ENCODE measurements at places on chromosomes 3 and 15.

DNA sequence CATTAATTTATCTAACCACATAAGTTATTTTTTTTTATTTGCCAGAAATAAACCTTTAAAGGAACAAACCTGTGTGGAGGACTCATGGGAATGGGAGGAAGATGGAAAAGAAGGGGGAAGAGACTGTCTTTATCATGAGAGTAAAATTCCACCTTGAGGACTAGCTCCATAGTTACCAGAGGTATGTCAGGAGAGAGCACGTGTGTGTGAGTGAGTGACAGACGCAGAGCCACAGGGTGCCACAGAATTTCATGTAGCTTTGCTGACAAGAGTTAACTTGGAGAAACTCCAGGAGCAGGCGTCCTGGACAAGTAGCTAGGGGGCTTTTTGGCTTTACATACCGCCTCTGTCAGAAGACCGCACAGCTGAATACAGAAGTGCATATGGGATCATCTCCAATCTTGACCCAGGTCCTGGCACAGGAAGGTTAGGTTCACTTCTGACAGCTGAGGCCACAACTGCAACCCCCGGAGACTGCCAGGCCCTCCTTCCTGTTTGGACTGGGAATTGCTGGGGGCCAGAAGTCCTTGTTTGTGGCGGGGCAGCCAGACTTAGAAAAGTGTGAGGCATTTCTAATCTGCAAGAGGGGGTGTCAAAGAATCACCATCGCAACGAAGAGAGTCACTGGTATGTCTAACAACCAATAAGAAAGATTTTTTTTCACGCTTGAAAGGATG lies 197.8 kb upstream of the TPM1 start:
- no peak for DNase-seq

- no peak for DNase-seq
Measured at GRCh38 chr15:42604894-42605744, 29.7 kb downstream of the STARD9 start.

DNA sequence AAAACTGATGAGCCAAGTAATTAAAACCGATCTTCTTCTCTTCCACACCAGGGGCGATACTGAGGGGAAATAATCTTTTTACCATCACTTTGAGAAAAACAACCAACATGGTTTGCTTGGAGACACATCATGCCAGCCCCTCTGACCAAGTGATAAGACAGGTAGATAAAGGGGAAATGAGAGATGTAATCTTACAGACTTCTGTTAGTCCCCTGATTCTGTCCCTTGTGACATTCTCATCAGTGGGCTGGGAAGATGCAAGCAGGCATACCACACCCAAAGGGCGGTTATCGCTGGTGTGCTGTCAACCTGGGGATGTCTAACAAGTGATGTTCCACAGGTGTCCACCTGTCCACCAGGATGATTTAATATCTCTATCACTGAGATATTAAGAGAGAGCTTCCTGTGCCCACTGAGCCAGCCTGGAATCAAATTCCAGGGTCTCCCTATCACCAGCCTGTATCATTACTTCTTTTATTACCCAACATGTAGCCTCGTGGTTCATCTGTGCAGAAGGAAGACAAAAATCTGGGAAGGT lies 315.0 kb downstream of the FOXP1 start:
- DNase-seq: no peak

- no peak for DNase-seq
Measured at GRCh38 chr15:42590619-42591237, 15.3 kb downstream of the STARD9 start.

- no peak for DNase-seq
Measured at GRCh38 chr3:10055097-10055496, 28.9 kb downstream of the FANCD2 start.

- no peak for DNase-seq
Measured at GRCh38 chr3:19273091-19273490, 124.8 kb downstream of the KCNH8 start.

DNA sequence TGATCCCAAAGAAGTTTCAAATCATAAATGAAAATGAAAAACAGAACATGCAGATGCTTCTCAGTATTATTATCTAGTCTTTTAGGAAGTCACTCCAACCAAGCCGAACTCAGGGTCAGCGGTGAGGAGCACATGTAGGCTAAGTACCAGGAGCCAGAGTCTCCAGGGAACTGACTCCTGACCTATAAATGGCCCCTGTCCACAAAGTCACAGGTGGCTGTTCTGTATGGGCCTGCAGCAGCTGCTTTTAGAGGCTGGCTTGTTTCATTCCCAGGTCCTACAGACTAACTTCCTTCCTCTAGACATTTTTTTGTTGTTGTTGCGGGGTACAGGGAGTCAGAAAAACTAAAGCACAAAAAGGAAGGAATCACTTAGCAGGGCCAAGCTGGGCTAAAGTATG lies 54.6 kb downstream of the DAPK2 start:
- no peak for DNase-seq

DNA sequence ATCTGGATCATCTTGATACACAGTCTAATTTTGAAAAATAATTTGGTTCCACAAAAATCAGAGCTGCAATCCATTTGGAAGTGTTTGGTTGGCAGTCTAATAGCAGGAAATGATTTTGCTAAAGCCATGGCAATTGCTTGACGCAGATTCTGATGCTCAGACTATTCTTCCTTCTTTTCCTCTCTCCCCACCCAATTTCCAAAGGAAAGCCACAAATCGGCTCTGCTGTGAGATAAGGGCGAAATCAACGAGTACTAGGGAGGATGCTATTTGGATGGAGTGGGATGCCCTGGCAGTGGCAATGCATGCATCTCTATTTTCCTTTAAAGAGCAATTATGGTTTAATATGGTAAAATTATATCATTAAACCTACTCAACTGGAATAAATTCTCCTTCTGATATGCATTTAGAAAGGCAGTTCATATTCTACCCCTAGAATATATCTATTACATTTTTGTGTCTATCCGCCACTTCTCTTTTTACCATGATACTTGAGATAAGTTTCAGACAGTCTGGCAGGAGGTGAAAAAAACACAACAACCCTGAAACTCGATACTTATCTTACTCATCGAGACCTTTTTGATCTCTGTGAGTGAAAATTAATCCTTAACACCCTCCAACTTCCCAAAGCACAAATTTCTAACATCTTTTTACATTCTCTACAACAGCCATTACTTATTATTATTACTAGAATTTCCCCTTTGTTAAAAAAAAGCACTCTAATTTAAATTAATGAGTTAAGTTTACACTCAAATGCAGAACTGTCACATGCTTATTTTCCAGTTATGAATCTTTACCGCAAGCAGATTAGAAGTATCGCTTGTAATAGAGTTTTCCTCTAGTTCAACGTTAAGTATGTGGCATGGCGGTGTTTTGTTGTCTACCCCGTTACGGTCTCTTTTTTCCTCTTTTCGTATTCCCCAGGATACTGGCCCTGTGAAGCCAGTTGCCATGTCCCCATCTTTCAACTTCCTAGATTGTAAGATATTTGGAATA lies 433.3 kb downstream of the FOXP1 start:
- DNase-seq: no peak

- DNase-seq: peak; percentile 59
Measured at GRCh38 chr3:42501681-42502428, 588 bp upstream of the VIPR1 start.

GRCh38 chr3:14494973-14495300 lies 45.2 kb downstream of the GRIP2 start:
- no peak for DNase-seq

- no peak for DNase-seq
Measured at GRCh38 chr3:39000008-39000450, 51.7 kb downstream of the SCN11A start.
